ENCODE measurements at places on chromosomes 2 and 18. TPM values are rescaled to one million over a fixed set of nuclear protein-coding genes. Genes with fewer than 3 reads are reported as not detected.

DNA sequence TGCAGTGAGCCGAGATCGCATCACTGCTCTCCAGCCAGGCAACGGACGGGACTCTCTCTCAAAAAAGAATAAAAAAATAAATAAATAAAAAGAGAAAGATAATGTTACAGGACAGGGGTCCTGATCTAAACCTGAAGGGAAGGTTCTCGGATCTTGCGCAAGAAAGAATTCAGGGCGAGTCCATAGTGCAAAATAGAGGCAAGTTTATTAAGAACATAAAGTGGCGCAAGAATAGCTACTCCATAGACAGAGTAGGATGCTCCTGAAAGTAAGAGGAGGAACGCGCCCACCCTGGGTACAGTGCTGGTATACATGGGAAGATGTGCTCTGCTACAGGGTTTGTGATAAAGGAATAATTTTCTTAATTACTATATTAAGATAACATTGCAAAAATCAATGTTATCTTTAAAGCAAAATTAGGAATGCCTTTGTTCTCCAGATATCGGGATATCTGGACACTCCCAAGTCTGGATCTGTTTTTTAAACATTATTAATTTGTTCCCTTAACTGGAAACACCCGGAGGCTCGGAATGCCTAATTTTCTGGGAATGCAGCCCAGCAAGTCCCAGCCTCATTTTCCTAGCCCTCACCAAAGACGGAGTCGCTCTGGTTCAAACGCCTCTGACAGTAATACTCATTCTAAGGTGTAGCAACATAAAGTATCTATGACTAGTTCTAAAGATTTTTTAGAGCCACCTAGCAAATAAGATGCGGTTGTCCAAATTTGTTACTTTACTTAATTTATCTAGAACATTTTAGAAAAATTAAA is 38.8 kb downstream of the ACSL3 start:
- DNase-seq, result no peak

- no peak for DNase-seq
These were observed 67.7 kb downstream of the PDCL3 start for GRCh38 chr2:100630473-100630977.

GRCh38 chr2:47724221-47724981 is 58.5 kb upstream of the MSH6 start:
- DNase-seq, result peak; percentile 99

The TEKT4 gene
- not detected for total RNA-seq

GRCh38 chr2:48170281-48170680 is 264.0 kb upstream of the FBXO11 start:
- no peak for DNase-seq
